ENCODE measurements at places on chromosomes 4 and X.

GRCh38 chr4:139050446-139050845, 34.9 kb downstream of the NOCT start:
- no peak for DNase-seq

DNA sequence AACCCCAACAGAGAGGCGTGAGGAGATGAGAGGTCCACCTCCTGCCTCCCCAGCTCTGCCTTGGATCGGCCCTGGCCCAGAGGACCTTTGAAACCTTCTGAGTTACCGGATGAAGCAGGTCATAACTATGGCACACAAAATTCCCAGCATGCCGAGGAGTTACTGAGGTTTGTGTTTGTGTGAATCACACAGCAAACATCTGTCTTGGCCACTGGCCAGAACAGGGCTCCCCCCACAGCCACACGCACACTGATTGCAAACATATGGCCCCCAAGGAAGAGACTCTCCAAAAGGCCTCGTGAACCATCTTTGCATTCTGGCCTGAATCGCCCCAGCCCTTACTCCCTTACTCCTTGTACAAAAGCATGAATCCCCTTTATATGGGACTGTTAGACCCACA, 18.9 kb downstream of the RPS4X start:
- DNase-seq = no peak

- no peak for DNase-seq
Measured at GRCh38 chr4:47525154-47525819, 40.2 kb downstream of the ATP10D start.

DNA sequence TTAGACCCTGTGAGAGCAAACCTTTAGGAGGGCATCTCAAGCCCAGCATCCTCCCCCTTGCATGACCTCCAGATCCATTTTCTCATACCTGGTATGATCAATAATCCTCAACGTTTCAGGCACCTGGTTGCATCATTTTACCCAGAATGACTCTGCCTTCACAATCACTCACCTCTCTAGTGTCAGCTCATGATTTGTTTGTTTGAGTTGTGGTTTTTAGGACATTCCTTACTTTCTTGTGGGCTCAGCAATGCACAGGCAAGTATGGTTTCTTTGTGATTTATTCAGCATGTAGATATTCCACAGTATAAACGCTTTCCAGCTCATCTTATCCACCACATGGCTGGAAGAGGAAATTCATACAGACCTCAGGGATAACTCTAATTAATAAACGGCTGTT, 93.6 kb upstream of the CPEB2 start:
- no peak for DNase-seq

DNA sequence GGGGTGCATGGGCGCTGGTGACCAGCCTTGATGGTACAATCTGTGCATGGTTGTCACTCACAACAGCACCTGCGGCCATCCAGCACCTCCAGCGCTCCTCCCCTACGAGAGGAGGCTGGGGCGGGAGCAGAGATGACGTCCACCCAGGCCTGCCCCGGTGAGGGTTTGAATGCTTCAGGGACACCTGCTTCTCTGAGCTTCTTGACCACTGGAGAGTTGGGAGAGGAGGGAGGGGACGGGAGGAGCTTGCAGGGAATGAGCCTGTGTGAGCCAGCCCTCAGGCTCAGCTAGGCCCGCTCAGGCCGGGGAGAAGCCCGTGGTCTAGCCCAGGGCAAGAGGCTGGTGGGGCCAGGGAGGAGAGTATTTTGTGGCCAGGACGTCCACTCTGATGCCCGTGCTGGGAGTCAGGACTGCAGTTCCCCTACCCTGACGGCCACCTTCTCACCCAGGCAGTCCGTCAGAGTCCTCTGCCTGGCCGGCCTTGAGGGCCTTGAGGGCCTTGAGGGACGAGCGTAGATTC, 59.2 kb downstream of the CPZ start:
- no peak for DNase-seq

- no peak for DNase-seq
Measured at GRCh38 chrX:9745417-9746115, 20.1 kb downstream of the GPR143 start.

- no peak for DNase-seq
Measured at GRCh38 chr4:109728385-109728784, 1.5 kb downstream of the PLA2G12A start.

DNA sequence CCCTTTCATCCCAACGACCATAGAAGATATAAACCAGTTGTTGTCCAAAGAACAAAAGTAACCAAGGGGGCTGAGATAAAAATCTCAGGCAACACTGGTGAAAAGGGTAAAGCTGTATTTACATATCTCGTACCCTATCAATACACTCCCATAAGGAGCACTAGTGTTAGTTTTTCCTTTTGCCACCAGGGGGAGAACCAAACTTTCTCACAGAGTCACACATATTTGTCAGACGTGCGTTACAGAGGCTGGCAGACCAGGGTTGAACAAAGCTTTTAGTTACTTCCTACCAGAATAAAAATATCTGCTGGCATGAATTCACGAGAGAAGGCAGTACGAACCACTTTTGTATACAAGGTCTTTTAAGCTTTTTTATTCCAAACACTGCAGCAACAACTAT, 88.3 kb downstream of the AMELX start:
- DNase-seq = no peak

DNA sequence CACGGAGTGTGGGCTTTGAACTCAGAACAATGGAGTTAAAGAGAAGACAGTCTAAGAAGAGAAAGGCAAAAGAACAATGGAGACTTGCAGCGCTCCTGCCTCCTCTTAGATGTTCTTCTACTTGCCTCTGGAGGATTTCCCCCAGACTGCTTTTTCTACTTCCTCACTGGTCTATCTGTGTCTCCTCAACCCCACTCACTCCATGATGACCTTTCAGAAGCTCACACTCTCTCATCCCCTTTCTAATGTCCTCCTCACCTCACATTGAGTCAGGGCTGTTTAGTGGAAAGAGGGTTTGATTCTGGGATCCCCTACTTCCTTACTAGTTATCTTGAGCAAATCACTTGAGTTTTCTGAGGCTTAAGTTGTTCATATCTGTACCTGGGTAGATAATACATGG, 12.2 kb upstream of the HERC6 start:
- DNase-seq = no peak

GRCh38 chr4:152325831-152326230, 210.1 kb downstream of the FBXW7 start:
- DNase-seq = no peak

DNA sequence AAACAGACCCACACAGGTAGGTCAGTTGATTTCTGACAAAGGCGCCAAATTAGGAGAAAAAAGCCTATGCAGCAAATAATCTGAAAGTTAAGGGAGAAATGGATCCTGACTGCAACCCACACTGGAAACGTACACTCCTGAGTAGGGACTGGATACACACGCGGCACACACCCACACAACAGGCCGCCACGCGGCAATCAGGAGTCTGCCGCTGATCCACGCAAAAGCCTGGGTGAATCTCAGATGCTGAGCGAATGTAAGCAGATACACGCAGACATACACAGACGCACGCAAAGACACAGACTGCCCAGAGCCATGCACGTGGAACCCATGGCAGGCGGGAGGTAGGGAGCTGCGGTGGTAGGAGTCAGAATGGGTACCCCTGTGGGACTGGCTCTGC, 21.7 kb downstream of the LRPAP1 start:
- DNase-seq = no peak
